ENCODE measurements at places on chromosomes 3 and 15.

GRCh38 chr15:88440021-88440420 is 27.2 kb downstream of the MRPL46 start:
- no peak for DNase-seq

DNA sequence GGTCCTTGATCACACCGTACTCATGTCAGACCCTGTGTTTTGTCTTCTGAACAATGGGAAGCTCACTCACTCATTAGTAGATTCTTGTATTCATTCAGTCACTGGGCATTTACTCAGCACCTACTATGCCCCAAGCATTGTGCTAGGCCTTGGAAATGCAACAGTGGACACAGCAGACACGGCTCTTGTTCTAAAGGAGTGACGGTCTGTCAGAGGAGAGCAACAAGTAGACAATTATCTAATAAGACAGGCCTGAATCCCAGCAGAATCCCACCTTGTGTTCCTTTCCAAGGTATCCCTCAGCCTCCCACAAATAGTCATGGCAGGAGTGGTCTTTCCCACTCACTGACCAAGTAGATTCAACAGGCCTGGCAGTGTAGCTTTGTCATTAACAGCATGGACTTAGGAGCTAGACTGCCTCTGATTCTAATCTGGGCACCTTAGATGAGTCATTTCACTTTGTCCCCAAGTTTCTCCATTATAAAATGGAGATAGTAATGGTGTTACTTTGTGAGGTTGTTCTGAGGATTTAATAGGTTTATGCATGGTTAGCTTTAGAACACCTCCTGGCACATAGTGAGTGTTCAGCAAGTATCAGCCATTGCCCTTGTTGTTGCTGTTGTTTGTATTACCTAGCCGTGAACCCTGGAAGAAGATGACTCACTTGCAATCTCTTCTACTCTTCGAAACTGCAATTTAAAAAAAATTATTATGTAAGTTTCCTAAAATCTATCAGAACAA is 69.1 kb downstream of the SSUH2 start:
- DNase-seq: no peak

GRCh38 chr3:25663869-25664811 is 567 bp downstream of the TOP2B start:
- DNase-seq: peak; percentile 54

DNA sequence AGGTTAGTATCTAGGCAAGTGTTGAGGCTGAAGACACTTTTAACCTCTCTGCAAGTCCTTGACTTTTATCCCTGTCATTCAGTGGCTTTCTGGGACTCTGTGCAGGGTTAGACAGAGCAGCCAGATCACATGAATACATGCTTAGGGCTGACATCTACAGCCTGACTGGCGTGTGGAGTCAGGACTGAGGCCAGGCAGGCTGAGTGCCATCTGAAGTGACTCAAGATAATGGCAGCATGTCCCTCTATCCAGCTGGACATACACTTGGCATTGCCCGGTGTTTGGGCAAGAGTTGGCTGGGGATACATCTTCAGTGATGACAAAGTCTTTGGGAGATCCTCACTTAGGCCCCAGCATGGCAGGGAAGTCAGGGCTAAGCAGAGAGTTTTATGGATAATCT is 22.4 kb downstream of the DUOX2 start:
- DNase-seq: no peak

GRCh38 chr15:47872869-47873432 is 155.6 kb downstream of the SEMA6D start:
- DNase-seq: no peak

DNA sequence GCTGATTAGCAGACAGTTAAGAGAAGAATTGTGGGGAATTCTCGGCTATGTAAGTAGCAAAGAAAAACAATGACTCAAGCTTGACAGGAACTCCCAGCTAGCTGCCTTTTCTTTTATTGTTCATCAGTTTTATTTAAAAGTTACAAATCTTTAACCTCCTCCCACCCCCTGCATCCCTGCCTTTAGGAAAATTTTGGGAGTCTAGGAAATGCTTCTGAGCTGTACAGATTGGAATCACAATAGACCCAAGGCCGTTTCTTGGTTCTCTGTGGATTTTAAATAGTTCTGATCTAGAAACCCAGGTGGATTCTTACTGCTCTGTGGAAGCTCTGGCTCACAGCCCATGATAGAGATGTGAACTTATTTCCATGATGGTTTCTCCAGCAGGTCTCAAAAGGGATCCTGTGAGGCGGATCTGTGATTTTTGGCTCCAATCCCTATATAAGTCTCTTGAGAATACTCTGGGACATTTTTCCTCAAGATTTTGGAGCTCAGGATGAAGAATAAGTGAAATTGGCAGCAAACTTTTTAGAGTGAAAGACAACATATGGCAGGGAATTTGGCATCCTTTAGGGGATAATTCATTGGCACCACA is 312.3 kb downstream of the EPHA3 start:
- no peak for DNase-seq

- DNase-seq: no peak
Measured at GRCh38 chr3:168212664-168213285, 117.1 kb upstream of the GOLIM4 start.

GRCh38 chr3:117719316-117719926 is 1009.8 kb downstream of the TUSC7 start:
- DNase-seq: no peak

GRCh38 chr15:50884540-50884939 is 23.9 kb upstream of the AP4E1 start:
- no peak for DNase-seq

DNA sequence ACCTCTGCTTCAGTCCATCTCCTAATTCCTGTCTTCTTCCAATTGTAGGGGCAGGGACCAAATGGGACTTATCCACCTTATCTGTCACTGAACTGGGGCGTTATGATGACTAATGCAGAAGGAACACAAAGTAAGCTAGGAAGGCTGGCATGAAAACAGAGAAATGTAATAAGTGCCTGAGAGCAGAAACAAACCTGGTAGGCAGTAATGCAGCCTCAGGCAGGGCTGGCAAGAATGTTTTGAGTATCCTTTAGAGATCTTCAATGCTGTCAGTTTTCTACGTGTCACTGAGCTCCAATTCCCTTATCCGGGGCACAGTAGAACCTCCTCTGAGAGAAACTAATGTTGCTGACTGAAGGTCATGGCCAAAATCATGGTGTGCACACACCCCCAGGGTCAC is 246.2 kb upstream of the TBL1XR1 start:
- DNase-seq: no peak

GRCh38 chr3:22859618-22860017 is 343.5 kb upstream of the UBE2E2 start:
- DNase-seq: no peak

- DNase-seq: no peak
Measured at GRCh38 chr3:115761927-115762305, 138.6 kb downstream of the GAP43 start.

DNA sequence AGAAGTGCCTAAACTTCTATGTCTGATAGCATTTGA is at the start of gene TP63:
Gene TP63, plus strand, starts transcription at position 17 of the 36 bp plus-strand sequence. CDS start 127 bp downstream, outside the sequence.
- DNase-seq: no peak

GRCh38 chr3:139634111-139634635 is 43.6 kb downstream of the NMNAT3 start:
- DNase-seq: no peak
